NCI-H524 (cell line): ENCODE measurements at places on chromosomes 7 and 10.

- no peak for DNase-seq
These were observed 84.6 kb upstream of the PDGFA start for GRCh38 chr7:604001-604883.

DNA sequence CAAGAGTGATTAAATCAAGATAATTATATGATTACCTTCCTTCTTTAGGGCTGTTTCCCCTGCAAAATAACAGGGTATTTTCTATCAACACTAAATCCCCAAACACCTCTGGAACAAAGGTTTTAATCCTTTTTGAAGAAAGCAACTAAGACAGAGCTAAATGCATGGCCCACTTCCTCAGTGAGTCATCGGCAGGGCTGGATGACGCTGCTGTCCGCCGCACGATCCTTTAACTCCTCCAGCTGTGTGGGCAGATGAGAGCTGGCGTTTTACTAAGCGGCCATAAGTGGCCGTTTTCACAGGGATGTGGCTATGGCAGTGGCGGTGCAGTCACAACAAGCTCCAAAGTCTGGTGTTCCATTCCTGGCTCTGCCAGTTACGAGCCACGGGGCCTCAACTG is 76.0 kb upstream of the C1QL3 start:
- DNase-seq, result no peak

DNA sequence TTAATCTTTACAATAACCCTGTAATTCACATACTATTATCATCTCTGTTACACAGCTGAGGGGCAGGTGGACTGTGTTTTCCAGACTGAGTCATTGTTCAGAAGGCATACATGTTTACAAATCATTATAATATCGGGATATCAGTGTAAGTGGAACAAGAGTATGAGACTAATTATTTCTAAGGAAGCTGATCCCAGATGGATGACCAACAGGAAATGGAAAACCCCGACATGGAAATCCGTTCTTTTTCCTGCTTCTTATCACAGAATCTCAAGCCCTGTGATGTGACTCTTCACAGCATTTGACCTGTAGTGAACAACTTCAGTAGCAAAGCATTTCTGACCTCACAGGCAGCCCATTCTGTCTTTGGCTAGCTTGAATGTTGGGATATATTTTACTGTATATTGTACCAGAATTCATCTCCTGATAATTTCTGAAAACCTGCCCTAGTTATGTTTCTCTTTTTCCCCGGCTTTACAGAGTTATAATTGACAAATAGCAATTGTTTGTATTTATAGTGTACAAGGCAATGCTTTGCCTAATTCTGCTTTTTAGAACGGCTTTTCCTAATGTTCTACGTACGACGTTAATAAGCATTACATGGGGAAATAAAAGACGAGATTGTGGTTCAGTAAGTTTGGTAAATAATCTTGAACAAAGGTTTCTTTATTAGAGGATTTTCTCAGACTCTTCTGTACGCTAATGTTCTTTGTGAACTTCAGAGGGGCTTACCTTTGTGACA is 78.6 kb upstream of the SYPL1 start:
- no peak for DNase-seq

- no peak for DNase-seq
These were observed 45.7 kb downstream of the LYZL2 start for GRCh38 chr10:30583778-30584415.

DNA sequence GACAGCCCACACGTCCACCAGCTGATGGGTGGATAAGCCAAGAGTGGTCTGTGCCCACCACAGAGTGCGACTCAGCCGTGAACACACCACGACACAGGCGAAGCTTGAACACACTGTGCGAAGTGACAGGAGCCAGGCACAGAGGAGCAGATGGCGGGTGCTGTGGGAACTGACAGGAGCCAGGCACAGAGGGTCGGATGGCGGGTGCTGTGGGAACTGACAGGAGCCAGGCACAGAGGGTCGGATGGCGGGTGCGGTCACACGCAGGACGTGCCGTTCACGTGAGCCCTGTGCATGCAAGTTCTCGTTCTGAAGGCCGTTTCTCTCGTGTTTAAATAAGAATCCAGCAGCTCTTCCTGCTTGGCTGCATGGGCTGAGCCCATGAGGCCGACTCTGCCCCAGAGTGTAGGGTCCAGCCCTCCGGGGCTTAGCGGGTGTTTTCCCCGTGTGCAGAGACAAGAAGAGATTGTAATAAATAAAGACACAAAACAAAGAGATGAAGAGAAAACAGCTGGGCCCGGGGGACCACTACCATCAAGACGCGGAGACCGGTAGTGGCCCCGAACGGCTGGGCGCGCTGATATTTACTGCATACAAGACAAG is 5.9 kb upstream of the ADAP1 start:
- DNase-seq, result peak; percentile 7

- DNase-seq, result no peak
These were observed 278.1 kb upstream of the TMEM229A start for GRCh38 chr7:124310934-124311390.

- DNase-seq, result no peak
These were observed 13.3 kb downstream of the GPR37 start for GRCh38 chr7:124752310-124752709.

DNA sequence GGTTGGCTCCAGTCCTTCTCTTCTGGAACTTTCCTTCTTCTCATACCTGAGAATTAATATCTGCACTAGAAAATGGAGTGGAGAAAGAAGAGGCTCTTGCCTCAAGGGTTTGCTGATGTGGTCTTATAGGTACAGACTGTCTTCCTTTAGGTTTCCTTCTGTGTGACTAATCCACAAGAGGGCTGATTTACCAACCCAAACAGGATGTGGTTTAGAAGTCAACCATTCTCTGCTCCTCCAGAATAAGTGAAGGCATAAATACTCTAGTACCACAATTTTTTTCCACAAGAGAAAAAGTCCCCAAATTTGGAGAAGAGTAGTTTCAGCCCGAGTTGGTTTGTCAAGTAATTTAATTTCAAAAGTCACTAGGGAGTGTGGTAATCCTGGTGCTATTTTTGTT is 85.8 kb downstream of the NRP1 start:
- DNase-seq, result no peak

GRCh38 chr7:150988230-150989226 is 2.3 kb upstream of the NOS3 start:
- peak; percentile 86 for DNase-seq

DNA sequence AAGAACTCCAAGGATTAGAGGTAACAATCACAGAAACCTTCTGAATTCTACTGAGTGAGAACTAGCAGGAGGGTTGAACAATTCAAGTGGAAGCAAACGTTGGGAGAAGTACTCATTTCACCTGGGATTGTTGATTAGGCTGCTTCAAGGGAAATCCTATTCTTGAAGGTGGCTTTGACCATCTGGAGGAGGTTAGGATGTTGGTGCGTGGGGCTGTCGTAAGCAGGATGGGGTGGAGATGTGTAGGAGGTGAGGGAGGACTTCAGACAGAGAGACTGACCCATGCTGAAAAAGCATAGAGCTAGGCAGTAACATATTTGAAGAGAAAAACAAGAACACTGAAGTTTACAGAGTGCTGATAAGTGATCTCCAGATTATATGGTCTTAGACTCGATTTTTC is 147.9 kb downstream of the FRMD4A start:
- DNase-seq, result no peak

- DNase-seq, result no peak
These were observed 40.3 kb upstream of the MXI1 start for GRCh38 chr10:110167149-110167548.

- no peak for DNase-seq
These were observed 28.8 kb upstream of the ZRANB1 start for GRCh38 chr10:124913167-124913566.

DNA sequence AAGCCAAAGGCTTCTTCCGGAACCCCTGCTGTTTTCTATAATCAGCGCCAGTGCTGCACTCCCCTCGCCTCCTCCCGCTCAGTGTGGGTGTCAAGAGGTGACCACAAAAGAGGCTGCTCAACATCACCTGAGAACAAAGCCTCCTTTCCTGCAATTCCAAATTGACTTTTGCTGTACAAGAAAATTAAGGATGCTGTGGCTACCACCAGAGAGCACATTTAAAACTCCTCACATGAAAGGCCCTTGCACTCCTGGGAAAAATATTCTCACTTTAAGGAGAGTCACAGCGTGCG is 96.4 kb downstream of the HIPK2 start:
- no peak for DNase-seq

DNA sequence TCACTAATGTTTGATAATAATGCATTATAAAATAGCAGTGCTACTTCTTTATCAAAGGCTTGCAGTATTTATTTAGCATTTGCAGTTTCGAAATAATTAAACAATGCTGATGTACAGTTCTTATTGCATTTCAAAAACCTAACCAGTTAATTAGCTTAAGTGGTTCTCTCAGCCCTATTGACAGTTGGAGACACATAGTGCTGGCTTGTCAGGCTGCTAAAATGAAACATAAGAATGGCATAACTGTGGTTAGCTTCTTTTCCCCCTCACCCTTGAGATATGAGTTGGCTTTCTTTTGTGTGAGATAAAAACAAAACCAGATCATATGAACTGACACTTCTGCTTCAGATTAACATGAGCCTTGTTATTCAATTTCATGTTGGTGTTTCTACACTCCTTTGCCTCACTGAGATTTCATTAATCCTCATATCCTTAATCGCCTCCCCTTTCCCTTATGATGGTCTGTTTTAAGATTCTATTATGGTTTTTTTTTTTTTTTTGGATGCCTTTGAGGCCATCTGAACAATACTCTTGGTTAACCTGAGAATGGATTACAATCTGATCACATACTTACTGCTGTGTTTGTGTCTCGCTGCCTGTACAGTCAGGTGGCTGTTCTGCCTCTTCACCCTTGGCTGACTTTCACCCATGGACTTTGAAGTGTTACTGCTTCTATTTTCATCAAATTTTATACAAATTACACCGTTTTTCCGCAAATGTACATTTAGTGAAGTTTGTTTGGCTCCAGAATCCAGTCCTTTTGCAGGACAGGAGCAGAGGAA is 108.0 kb downstream of the SDK1 start:
- peak; percentile 22 for DNase-seq

DNA sequence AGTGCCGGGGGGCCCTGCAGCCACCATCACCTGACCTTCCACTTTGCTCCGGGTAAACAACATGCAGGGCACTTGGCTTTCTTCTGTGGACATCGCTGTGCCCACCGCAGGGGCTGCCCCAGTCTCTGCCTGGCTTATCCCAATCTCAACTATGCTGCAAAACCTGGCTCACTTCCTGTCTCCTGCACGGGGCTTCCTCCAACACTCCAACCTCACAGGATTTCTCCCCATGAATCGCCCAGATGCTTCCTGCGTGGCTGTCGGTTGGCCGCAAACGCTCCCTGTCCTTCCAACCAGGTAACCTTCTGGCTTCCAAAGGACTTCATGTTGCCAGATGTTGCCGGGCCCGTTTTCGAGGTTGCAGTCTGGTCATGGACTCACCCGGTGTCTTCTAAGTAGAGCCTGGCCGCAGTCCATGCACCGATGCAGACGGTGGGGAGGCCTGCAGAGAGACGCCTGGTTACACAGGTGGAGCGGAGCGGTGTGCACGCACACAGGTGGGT is 109.0 kb downstream of the VIPR2 start:
- no peak for DNase-seq

GRCh38 chr7:28847176-28847575 is 111.0 kb downstream of the TRIL start:
- no peak for DNase-seq

DNA sequence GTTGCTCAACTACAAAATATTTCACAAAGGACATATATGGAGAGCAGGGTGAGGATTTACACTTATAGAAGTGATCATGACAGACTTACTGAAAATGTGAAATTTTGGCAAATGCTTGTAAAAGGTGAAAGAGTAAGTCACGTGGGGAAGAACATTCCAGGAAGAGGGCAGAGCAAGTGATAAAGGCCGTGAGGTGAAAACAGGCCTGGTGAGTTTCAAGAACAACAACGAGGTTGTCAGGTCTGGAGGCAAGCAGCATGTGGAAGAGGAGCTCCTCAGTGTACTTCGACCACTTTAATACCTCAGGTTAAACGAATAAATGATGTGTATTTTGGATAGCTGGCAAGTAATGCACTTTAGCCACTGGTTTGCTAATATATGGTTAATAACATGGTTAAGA is 706.7 kb downstream of the PCDH15 start:
- no peak for DNase-seq

DNA sequence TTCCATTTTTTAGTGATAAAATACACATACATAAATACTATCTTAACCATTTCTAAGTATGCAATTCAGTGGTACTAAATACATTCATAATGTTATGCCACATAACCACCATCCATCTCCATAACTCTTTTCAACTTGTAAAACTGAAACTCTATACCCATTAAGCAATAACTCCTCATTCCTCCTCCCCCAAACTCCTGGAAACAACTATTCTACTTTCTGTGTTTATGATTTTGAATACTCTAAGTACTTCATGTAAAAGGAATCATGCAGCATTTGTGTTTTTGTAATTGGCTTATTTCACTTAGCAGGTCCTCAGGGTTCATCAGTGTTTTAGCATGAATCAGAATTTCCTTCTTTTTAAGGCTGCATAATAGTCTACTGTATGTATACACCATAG is 131.8 kb downstream of the TES start:
- DNase-seq, result no peak

DNA sequence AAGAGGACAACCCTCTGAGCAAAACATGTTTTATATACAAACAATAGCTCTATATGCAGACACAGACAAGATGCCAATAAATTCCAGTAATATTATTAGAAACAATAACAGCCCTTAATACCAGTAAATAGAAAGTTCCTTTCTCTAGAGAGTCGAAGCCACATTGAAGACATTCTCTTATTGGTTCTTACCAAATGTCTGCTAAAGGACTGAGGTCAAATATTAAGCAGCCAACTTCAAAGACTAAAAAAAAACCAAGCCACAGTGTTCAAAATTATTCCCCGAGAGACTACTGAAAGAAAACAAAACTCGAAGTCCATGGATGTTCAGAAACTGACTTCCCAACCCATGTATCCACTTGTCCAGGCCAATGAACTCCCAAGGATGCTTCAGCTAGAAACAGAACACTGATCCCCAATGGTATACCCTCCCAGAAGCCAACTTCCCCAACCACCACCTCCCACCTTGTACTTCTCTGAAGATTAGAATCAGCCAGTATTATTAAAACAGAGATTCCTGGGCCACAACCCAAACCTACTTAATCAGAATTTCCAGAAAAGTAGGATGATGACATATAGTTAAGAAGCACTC is 51.9 kb downstream of the FAM13C start:
- DNase-seq, result no peak

- DNase-seq, result no peak
These were observed 19.1 kb downstream of the ABLIM1 start for GRCh38 chr10:114638821-114639625.

DNA sequence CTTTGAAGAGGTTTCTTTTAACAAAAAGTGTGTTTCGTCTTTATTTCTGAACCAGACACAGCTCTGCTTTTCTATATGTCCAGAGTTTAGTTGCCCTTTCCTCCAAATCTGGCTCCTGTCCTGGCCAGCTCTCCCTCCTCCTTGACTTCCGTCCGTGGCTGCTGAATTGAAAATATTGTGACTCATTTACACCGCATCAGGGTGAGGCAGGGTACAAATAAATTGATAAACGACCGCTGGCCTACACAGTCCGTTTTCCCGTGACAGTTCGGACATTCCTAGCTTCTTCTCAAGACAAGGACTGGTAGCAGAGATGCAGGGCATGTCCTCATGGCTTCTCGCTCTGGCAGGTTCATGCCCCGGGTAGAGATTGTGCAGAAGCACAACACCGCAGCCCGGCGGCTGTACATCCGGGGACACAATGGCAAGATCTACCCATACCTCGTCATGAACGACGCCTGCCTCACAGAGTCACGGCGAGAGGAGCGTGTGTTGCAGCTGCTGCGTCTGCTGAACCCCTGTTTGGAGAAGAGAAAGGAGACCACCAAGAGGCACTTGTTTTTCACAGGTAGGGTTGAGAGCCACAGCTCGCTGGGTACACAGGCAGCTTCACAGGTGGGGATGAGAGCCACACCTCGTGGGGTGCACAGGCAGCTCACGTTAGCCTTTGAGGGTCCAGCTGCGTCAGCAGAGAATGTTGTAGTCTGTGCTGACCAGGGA is 126.6 kb downstream of the TRRAP start:
- DNase-seq, result no peak
